Frontal cortex (tissue), 4 donors: ENCODE measurements at places on chromosomes 4 and X.
A peak's percentile ranks its signal among the peaks of the same experiment; 100 is the strongest.

GRCh38 chrX:97215186-97215585, 331.5 kb downstream of the RPA4 start:
- no peak for DNase-seq

DNA sequence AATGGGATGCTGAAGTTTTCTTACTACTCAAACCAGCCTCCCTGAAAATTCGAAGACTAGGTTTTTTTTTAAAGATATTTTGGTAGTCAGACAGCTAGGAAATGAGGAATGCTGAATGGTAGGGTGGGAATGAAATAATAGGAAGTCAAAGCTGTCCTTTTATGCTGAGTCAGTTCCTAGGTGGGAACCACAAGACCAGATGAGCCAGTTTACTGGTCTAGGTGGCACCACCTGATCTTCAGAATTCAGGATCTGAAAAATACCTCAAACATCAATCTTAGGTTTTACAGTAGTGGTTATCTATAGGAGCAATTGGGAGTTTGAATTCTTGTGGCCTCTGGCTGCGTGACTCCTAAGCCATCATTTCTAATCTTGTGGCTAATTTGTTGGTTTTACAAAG, 183.1 kb upstream of the GALNT7 start:
- DNase-seq: no peak

- no peak for DNase-seq
Observed at GRCh38 chr4:36187723-36188333, 56.5 kb downstream of the ARAP2 start.

DNA sequence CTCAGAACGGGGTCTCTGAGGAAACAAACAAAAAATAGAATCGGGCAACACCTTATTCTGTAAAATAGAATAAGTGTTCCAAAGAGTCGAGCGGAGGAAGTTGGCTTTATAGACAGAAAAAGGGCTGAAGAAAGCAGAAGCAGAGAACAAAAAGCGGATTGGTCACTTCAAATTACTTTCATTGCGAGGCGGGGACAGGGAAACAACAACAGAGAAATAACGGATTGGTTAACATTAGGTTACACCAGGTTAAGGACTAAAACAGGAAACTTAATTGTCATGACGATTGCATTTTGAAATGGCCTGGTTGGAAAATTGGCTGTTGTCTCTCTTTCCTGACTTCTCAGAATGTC, 433 bp upstream of the COQ2 start:
- DNase-seq: no peak

GRCh38 chr4:111952688-111953087, 192.6 kb upstream of the FAM241A start:
- no peak for DNase-seq

DNA sequence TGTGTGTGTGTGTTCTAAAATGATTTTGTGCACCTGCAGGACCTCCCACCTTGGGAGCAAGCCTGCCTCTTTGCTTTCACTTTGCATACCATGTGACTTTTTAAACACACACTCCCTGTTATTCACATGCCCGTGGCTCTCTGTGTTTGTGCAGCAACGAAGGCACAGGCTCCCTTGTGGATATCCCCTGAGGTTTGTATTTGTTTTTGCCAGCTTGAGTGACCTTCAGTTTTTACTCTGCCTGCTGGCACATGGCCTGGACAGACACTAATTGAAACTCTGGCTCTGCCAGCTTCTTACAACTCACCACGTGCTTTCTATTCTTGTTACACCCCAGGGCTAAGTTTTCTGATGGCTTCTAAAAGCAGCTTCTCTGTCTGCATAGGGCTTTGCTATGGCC, 885.8 kb downstream of the SH3BGRL start:
- no peak for DNase-seq

DNA sequence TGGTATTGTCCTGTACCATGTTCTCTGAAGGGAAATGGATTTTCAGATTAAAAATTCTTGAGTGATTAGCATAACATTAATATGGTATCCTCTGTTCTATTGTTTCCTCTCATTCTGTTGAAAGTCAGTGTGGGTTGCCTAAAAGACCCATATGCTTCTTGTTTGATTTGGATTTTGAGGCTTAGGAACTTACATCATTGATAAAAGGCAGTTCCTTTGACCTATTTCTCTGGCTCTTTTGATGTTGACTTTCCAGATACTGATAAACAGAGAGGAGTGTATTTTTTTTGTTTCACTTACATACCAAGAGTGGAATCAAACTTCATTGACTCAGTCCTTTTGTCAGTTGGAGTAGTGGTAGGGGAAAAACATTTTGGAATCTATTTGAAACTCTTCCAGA, 32.8 kb downstream of the TMEM144 start:
- DNase-seq: no peak

DNA sequence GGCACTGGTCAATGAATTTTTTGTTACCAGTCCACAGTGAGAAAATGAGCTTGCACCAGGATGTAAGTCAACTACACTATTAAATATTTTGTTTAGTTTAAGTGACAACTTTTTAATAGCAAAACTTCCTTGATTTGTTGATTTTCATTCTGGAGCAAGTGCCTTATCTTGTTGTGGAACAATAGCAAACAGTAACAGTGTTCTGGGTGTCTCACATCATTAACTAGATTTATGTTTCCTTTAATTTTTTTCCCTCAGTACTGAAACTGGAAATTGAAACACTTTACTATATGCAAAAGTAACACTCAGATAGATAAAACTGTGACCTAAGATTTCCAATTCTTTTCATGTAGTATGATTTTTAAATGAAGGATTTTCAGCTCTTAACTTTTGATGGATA, 80.1 kb downstream of the GALNT7 start:
- no peak for DNase-seq

GRCh38 chr4:180394312-180394711, 1848.9 kb upstream of the TENM3 start:
- no peak for DNase-seq

DNA sequence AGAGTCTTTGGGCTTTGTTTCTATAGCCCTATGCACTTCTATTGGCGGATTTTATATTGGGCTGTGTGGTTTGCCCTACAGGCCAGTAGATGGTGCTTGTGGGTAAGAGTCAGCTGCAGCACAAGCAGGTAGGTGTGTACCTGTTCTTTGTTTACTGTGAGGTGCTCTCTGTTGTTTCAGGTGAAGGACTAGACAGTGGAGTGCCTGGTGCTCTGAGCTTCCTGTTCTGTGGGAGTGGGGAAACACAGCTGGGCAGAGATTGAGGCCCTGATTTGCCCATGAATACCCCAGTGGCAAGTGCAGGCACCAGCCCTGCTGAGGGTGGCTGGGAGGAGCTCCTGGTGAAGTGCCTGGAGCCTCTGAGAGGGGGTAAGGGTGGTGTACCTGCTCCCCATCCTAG, 26.3 kb upstream of the UCP1 start:
- no peak for DNase-seq

DNA sequence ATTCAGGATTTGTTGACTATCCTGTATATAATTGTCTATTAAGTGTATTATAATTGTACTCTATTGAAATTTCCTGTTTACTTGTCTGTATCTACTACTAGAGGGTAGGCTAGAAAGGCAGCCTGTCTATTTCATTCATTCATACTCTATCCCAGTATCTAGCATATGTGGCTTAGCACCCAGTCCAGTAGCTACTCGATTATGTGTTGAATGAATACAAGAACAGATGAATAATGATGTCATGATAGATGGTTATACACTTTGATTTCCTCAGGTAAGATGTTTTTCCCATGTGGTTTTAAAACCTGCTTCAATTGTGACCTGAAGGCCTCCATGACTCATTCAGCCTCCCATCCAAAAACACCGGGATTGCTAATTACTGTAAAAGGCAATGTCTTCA, 68.0 kb downstream of the IL21 start:
- DNase-seq: no peak

- no peak for DNase-seq
Observed at GRCh38 chr4:181661923-181662322, 581.3 kb upstream of the TENM3 start.

DNA sequence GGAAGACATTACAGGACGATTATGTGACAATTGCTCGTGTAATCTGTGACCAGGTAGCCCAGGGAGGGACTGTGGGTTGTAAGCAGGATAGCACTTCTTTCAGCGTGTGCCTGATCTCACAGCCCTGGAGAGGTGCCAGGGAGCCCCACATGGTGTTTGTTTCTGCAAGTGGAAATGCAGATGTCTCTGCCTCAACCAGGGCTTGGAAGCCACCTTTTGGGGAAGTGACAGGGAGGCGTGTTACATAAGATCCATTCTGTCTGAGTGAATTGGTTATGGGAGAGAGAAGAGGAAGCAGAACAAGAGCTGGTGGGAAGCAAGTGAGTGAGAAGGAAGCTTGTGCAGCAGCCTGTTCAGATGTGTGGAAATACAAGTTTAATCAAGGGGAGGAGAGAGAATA, 104.5 kb upstream of the GATB start:
- peak; percentile 20 for DNase-seq

- no peak for DNase-seq
Observed at GRCh38 chr4:118327554-118328241, 25.1 kb downstream of the PRSS12 start.

- DNase-seq: no peak
Observed at GRCh38 chrX:137566746-137567679, 1.1 kb downstream of the ZIC3 start.

GRCh38 chr4:142081025-142081424, 444.6 kb downstream of the IL15 start:
- no peak for DNase-seq

DNA sequence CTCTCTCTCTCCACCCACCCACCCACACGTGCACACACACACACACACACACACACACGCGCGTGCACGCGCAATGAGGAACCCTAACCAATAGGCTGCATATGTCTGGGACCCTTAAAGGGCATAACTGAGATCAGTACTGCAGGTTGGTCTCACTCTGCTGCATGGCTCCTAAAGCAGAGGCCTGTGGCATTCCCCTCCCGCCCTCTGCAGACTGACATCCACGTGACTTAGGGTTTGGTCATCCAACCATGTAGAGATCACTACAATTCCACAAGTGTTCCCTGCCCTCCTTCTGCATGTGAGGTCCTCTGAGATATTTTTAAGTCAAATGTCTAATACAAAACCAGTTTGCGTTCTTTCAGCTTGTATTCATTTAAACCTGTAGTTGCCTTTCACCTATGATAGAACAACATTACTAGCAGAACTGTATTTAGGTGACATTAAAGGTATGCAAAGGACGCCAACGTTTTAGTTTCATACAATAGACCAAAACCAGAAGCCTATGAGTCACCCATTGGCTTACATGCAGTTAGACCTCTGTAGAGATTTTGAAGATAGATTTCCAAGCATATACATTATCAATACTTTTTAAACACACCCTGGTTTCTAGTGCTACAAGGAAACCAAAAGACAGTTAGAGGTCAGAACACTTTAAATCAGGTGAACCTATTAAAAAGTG, 10.1 kb downstream of the XAGE5 start:
- DNase-seq: no peak

- no peak for DNase-seq
Observed at GRCh38 chrX:119942173-119942819, 1.3 kb downstream of the NKAP start.

DNA sequence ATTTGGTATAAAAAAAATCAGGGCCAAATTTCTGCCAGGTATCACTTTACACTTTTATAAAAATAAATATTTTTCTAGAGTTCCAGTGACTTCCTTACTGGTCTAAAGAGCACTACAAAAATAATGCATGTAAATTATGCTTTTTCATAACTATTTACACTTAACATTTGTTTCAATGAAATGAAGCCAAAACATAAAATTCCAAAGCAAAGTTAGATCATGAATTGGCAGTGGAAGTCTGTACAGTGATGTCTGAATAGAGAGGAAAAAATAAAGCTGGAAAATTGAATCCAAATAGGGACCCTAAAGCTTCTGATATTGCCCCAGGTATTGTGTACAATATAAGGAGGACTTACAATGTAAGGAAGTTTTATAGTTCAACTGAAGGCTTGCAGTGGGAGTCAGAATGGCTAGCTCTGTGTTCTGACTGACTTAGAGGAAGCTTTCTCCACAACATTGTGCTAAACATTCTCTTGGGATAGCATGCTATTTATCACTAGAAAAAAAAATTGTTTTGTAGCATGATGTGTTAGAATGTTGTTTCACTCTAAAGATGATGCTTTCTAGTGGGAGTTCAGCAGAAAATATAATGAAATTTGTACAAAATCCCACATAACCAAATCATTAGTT, 288.2 kb upstream of the UGT8 start:
- no peak for DNase-seq

GRCh38 chr4:140762202-140762601, 6.0 kb upstream of the TBC1D9 start:
- no peak for DNase-seq

- no peak for DNase-seq
Observed at GRCh38 chrX:57596516-57596915, 4.7 kb downstream of the ZXDB start.

DNA sequence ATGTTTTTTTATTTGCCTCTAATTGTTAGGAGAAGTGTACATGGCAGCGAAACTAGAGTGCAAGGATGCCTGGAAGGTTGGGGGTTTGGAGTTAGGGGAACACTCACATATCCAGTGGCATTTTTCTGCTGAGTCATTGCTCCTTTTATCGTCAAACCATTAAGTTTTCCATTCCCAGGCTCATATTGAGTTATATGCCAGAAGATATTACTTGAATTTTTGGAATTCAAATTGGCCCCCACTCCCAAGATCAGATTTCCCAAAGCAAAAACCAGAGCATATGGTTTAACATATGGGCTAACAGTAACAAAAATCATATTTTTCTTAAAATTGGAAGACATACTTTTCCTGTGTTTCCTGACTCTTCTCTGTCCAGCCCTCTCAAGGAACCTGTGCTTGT, 152.7 kb downstream of the FSTL5 start:
- no peak for DNase-seq

DNA sequence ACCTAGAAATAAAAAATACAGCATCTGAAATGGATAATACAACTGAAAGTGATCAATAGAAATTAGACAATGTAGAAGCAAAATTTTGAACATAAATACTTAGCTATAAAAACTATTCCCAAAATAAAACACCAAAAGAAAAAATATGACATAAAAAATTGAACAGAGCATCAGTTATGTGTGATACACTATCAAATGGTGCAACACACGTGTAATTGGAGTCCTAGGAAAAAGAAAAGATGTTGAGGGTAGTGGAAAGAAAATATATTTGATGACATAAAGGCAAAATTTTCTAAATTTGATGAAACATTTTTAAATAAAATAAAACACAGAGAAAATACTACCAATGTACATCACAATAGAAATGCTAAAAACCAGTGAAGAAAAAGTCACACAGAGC, 63.1 kb downstream of the NPY2R start:
- DNase-seq: no peak
